ENCODE measurements at places on chromosomes 11 and 22.

DNA sequence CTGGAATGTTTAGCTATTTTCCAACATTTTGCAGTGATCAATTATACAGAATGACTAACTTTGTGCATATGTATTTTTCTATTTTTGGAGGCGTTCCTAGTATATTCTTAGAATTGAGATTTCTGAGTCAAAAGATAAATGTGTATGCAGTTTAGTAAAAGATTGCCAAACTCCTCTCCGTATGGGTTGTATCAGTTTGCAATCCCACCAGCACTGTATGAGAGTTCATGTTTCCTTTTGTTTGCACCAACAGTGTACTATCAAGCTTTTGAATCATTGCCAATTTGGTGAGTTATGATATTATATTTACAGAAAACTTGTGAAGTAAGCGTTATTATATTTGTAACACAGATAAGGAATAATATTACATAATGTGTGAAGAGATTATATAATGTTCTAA, 658.7 kb downstream of the JRKL start:
- DNase-seq = no peak

GRCh38 chr22:30308518-30309230, 18.1 kb downstream of the TBC1D10A start:
- DNase-seq = no peak

- DNase-seq = no peak
These were observed 4.1 kb downstream of the SYT13 start for GRCh38 chr11:45282081-45282480.

DNA sequence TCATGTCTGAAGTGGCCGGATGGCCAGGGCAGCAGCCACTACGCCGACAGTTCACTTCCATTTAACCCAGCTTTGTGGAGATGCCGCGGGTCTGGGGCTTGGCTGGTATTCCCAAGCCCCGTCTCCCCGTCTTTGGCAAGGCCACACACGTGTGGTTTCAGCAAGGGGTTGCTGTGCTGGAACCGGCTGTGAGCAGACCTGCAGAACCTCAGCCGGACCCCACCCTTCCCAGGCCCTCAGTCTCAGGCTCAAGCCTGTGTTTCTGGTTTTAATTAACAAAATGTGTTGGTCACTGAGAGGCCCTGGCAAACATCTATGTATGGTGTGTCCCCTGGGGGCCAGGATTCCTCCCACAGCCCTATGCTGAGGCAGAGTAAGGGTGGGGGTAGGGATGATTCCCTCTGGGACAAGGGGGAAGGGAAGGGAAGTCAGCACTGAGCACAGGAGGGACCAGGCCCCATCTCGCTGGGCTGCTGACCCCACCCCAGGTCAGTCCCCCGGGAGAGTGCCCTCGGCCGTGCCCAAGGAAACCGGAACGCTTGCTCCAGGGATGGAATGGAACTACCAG, 9.3 kb downstream of the OSBPL5 start:
- DNase-seq = no peak

DNA sequence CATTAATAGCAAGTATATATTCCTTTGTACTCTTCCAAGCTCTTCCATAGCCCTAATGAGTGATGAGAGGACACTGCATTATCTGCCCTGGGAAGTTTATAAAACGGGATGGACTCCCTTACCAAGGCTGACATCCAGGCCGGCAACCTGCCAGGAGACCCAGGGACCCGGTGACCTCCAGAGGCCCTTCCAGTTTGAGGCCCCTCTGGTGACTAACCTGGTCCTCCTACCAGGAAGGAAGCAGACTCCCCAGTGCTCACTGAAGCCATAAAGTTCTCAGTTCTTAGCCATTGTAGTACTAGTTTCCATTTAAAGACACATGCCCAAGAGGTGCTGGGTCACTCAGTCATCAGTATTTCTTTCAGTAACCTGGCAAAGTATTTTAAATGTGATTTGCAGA, 345.4 kb downstream of the TENM4 start:
- no peak for DNase-seq

DNA sequence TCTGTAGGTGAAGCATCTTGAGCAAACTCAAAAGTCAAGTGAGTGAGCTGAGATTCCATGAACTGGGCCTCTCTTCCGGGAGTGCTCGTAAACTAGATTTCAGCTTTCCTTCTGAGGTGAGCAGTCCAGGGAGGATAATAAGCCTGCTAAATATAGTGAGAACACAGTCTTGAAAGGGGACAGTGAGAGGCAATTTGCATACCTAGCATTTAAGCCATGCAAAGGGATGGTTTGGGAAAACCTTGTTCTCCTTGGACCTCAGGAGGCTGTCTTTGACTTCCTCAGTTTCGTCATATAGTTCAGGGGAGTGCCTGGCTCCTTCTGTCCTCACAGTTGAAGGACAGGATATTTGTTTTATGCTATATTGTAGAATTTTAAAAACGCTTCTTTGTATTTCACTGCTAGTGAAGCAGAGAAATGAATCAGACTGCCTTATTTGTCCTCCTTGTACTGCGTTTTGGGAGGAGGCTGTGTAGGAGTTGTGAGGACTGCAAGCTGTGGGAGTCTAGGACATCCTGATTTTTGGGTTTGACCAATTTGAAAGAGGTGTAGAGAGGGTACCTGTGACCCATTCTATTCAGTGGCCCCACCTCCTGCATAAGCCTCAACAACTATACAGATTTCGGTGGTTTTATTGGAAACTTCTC, 11.0 kb upstream of the SORL1-AS1 start:
- DNase-seq = no peak

DNA sequence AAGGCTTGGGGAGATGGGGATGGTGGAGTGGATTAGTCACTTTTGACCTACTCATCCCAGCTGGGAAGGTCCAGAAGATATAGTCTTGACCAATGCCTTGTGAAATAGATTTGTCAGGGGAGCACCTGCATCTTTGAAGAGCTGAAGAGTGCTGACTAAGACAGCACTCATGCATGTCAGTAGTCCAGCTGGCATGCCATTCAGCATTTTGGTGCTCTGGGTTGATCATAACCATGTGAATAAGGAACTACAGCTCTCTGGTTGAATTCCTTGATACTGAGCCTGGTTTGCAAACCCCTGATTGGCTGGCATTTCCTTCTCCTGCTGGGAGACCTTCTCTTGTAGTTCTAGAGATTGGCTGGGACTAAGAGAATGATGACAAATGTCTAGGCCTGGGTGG, 106.8 kb upstream of the ALX4 start:
- no peak for DNase-seq

DNA sequence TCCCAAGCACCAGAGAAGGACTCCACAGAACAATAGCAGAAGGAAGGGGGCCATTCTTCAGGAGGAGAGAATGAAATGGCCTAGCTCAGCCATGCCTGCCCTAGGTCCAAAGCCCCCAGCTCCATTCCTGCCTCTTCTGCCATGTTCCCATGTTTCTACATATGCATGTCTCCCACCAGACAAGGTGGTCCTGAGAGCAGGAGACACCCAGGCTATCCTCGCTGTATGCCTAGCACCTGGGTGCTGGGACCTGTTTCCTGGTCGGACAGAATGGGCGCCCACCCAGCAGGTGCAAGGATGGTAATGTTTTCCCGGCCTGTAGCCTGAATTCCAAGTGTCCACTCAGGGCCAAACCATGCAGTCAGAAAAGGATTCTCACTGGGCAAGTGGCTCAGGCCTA, 30.2 kb upstream of the SLC35C1 start:
- DNase-seq = no peak

All from anterior cingulate cortex (tissue), 58 donors.